ENCODE measurements at places on chromosomes 12 and 14.

- DNase-seq = no peak
These were observed 439.5 kb downstream of the CCER1 start for GRCh38 chr12:90515199-90516175.

DNA sequence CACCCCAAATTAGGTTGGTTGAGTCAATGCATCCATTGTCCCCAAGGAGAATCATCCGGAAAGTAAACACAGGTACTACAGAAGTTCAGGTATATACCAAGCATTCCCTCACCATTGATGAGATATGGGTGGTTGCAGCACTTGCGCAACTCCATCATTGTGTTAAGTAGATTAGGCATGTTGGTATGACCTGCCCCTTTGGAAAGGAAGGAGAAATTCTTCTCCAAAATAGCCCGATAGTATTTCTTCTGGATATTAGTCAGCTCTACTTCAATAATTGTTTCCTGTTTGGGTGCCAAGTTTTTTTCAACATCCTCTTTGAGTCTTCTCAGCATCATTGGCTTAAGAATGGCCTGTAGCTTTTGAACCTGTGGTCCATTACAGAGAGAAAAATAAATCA lies 21.3 kb upstream of the SUPT16H start:
- no peak for DNase-seq

- DNase-seq = no peak
These were observed 127.0 kb upstream of the SSTR1 start for GRCh38 chr14:38080696-38081095.

DNA sequence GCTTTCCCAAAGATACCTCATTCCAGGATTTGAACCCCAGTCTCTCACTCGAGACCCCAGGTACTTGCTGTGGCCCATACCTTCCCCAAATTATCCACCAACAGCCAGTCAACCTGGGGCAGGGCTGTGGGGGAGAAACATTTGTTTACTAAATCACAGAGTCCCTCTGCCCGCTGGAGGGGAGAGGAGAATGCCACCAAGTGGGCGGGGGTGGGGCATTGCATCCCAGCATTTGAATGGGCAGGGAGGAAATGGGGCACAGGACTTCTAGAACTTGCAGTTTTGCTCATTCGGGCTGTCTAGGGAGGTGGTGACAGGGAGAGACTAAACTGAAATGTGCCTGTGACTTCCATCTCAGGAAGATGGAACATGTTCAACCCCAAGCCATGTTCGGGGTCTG lies 10.9 kb upstream of the SERPINA9 start:
- DNase-seq = no peak

DNA sequence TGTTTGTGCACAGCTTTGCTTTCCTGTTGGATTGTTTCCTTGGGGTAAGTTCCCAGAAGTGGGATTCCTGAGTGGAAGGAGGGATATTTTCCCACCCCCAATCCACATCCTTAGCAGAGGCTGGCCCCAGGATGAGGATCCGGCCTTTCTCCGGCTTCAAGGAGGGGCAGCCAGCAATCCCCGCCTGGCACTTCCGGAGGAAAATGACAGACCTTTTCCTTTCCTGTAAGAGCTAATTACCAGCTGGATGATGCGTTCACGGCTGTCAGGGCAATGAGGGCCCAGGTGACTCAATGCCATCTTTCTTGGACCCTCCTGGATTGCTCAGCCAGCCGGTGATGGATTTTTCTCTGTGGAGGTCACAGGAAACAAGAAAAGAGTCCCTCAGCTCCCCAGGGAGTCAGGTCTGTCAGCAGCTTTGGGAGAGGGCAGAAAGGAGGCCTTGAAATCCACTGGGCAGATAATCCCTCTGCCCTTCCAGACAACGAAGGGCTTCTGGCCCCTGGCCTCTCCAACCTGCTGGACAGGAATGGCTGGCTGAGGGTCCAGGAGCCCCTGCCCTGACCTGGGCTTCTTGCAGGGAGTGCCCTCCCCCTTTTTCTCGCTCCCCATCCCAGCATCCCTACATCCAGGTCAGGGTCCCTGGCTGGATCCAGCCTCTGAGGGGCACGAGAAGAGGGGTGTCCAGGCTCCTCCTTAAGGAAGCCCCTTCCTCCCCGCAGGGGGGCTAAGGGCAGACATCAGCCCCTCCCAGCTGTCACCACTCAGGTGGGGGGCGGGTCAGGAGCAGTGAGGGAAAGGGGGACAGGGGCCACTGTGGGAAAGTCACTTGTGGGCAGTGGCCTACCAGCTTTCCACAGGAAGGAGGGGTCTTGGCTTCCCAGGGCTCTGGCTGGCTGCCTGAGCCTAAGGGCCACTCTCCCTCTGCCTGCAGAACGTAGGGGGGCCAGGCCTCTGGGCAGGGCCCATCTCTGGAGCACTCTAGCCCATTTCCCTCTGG lies 16.1 kb upstream of the CCDC85C start:
- DNase-seq = no peak

DNA sequence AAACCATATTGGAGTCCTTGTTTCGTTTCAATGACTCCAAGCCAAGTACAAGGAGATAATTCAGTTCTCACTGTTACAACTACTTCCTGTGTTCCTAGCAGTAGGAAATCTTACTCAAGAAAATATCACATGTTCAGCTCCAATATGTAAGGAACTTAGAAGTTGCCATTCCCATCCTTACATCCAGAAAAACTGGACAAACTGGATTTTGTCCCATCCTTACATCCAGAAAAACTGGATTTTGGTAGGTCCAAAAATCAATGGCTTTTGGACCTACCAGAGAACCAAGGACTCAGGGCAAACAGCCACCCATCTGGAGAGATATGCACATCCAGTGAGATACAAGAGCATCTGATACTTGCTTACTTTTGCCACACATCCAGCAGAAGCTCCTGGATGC lies 23.8 kb downstream of the CMAS start:
- no peak for DNase-seq

GRCh38 chr12:23140710-23141109 lies 515.7 kb downstream of the ETNK1 start:
- DNase-seq = no peak

DNA sequence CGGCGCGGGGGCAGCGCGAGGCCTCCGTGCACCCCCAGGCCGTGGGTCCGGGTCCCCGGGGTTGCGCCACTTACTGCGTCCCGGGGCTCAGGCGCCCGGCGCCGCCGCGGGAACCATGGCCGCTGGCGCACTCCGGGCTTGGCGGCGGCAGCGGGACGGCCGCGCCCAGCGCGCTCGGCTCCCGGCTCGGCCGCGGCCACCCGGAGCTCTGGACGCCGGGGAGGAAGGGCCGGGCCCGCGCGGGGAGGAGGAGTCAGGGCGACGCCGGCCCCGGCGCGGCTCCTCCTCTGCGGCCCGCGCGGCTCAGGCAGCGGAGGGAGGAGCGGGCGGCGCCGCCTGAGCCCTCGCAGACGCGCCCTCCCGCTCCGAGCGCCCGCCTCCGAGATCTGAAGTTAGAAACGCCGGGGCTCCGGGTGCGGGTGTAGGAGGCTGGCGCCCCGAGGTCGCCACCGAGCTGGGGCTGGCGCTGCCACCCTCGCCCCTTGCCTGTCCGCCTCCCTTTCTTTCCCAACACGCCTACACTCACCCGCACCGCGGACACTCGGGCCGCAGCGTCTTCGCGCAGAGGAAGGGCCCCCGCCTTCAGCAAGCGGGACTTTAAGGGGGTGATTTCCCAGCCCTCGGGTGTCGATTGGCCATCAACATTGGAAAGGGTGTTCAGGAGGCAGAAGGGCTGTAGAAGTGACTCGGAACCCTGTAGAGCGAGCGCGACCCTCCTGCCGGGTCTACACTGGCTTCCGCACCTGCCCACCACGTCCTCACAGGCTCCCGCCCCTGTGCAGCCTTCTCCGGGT lies at the start of gene NIN:
Gene NIN (minus strand): TSS at position 231 of the 794 bp plus-strand sequence. CDS start 9,106 bp downstream, outside the sequence.
- peak; percentile 87 for DNase-seq

GRCh38 chr12:3437986-3438385 lies 53.0 kb upstream of the PRMT8 start:
- no peak for DNase-seq

GRCh38 chr12:47717443-47718193 lies 7.7 kb downstream of the ENDOU start:
- peak; percentile 52 for DNase-seq

DNA sequence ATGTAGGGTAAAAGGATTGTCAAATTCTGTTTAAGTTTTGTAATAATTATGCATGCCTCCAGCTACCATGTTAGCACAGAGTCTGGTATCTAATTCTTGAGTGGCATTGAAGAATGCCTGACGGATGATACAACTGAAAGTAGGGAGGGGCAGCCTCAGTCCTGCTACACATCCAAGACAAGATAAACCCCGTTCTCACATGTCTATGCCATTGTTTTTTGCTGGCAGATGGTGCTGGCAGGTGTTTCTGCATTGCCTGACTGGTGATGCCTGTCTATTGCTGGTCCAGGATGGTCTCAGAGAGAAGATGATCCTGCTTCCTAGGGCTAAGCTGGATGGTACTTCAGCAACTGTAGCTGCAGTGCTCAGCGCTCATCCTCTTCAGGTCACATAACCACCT lies 245.8 kb upstream of the NAV3 start:
- DNase-seq = no peak

DNA sequence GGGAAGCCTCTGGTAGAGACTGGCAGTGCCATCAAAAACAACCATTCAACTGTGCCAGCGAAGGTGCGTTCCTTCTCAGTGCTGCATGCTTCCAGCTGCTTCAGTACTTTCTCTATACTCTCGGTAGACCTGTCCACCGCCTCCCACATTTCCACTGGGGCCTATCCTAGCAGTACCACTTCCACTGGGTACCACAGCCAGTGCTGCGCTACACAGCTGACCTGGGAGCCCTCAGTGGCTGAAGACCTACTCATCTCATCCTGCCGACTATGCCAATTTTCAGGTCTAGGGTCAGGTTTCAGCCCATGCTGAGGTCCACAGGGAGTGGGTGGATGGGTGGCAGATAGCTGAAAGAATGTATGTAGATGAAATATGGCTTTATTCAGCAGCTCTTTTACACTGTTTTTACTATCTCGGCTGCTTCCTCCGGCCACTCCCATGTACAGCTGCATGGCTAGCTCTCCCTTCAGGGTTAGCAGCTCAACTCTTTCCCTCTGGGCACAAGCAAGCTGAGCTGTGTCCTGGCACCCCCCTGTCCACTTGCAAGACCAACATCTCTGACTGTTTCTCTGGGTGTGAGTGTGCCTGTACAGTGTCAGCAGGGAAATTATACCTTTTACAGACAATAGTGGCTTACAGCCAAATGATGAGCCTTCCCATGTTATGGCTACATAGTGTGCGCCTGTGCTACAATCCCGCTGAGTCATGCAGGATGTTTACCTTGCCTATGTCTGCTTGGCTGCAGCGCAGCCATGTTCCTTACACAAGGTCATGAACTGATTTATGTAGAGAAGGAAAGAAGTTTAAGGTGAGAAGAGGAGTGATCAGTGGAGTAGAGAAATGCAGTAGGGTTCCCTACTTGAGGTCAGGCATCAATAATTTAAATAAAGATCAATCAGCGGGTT lies 125.7 kb upstream of the DDHD1 start:
- peak; percentile 45 for DNase-seq

- DNase-seq = no peak
These were observed 18.0 kb upstream of the CRACR2A start for GRCh38 chr12:3770891-3771290.

GRCh38 chr14:81200054-81200453 lies 20.7 kb downstream of the GTF2A1 start:
- no peak for DNase-seq

- DNase-seq = no peak
These were observed 1.3 kb upstream of the TCP11L2 start for GRCh38 chr12:106301241-106301610.

- DNase-seq = no peak
These were observed 161.1 kb downstream of the SLC35F4 start for GRCh38 chr14:57704763-57705162.

- DNase-seq = no peak
These were observed 441.6 kb downstream of the CCDC91 start for GRCh38 chr12:28631831-28632230.

DNA sequence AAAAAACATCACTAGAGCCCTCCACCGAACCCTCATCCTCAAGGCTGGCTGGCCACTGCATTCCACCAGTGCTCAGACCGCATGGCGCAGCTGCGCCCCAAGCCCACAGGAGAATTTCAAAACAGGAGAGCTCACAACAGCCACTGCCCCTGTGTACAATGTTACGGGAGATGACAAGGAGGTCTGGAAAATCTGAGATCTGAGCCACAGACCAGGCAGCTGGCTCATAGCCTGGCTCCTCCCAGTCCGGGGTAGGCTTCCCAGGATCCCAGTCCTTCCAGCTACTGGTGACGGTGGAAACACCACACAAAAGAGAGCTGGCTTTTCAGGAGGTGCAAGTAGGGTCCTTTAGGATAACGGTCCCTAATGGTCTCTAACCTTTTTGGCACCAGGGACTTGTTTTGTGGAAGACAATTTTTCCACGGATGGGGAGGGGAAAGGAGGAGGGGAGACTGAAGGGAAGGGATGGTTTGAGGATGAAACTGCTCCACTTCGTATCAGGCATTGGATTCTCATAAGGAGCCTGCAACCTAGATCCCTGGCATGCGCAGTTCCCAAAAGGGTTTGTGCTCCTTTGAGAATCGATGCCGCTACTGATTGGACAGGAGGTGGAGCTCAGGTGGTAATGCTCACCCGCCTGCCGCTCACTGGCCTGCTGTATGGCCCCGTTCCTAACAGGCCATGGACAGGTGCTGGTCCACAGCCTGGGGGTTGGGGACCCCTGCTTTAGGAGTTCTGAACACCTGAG lies 23.0 kb upstream of the NRDE2 start:
- DNase-seq = no peak

- peak; percentile 51 for DNase-seq
These were observed 298 bp downstream of the CTDSP2 start for GRCh38 chr12:57846285-57846576.

GRCh38 chr14:70735043-70735442 lies 74.3 kb downstream of the MAP3K9 start:
- DNase-seq = no peak

- no peak for DNase-seq
These were observed 32.5 kb downstream of the SRGAP1 start for GRCh38 chr12:63876980-63877379.

GRCh38 chr12:70730675-70731180 lies 93.5 kb upstream of the PTPRB start:
- no peak for DNase-seq

GRCh38 chr12:6225630-6226001 lies 25.4 kb downstream of the CD9 start:
- no peak for DNase-seq

- DNase-seq = no peak
These were observed 1370.7 kb upstream of the TMEM132C start for GRCh38 chr12:126895951-126896913.

GRCh38 chr12:122729583-122730214 lies 945 bp downstream of the HCAR1 start:
- DNase-seq = no peak

- DNase-seq = no peak
These were observed 23.8 kb upstream of the TBC1D30 start for GRCh38 chr12:64800640-64801039.

Measured in OCI-LY7 (cell line).